ENCODE measurements at places on chromosomes 2 and 18.
A peak's percentile ranks its signal among the peaks of the same experiment; 100 is the strongest.

DNA sequence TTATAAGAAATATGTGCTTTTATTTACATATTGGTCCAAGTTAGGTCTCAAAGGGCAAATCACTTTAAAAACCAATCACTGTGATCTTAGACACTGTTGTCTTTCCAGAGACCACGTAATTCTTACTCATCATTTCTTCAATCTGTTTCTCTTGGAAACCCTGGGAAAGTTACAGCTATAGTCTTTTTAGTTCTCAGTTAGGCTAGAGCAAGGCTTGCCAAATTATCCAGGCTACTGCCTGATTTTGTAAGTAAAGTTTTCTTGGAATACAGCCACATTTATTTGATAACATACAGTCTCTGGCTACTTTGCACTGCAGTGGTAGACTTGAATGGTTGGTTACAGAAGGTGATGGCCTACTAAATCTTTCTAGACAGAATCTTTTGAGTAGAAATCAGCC is 106.0 kb downstream of the KIAA1328 start:
- DNase-seq: no peak

GRCh38 chr18:2448565-2449151 is 122.6 kb downstream of the METTL4 start:
- no peak for DNase-seq

DNA sequence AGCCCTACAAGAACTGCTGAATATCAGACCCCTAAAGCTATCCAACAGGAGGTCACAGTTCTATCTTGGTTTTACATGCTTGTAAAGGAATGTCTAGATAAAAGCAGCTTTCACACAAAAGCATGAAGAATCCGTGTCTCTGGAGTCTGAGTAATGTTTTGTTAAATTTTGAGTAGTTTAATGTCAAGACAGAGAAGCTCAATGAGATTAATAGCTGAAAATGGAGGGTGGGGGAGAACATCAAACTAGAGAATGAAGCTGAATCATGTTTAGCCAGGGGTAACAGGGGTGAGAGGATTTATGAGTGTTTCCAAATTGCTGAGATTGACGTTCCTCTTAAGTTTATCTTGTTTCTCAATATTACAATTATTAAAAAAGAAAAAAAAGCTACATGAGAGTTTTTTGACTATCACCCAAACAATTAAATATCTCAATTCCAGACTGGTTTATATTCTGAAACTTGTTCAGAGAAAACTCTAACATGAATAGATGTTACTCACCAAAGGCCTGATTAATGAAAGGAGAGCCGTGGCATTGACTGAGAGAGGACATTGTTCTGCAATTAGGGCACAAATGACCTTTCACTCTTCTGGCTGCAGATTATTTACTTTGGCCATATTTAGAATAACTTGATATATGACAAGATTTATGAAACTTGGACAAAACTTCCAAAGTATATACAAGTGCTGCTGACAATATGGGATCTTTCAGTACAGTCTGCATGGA is 266.4 kb upstream of the ETAA1 start:
- no peak for DNase-seq

DNA sequence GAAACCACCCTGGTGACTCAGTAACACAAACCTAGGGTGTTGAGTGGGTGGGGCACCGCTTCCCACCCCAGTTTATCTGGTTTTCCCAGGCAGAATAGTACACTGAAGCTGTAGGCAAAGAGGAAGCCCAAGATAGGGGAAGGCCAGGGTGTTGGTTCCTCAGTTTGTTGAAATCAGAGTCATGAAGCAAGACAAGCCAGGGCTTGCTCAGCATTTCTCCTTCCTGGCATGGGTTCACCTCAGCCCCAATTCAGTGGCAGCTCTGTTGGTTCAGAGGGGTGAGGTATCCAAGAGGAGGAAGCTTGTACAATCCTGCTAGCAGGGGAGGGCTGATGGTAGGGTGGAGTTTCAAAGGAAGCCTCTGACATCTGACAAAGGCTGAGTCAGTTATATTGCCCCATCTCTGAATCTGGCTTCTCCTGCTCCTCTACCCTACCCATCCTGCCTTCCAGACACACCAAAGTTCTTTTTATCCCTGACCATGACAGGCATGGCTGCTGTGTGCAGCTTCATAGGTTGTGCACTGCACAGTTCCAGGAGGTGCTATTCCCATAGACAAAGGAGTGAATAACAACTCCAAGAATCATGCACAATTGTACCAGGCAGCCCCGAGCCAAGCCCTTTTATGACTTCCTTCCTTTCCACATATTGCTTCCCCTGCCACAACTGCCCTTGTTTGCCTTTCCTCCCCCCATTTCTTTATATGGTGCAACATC is 24.9 kb upstream of the RAB10 start:
- DNase-seq: peak; percentile 57

Measured in dermis blood vessel endothelial cell (primary cell).